ENCODE measurements at places on chromosomes 11 and 22.

- H3K36me3 ChIP-seq = peaks cover 14% of the 10 kb centered on the region
- peaks cover 6% of the 10 kb centered on the region for H3K4me1 ChIP-seq
- no peak overlapping the region for H3K4me3 ChIP-seq
- no peak for ATAC-seq
- no peaks in the 10 kb centered on the region for H3K27me3 ChIP-seq
- H3K27ac ChIP-seq = no peak overlapping the region
Measured at GRCh38 chr11:95853138-95853537, 62.8 kb downstream of the CEP57 start.

DNA sequence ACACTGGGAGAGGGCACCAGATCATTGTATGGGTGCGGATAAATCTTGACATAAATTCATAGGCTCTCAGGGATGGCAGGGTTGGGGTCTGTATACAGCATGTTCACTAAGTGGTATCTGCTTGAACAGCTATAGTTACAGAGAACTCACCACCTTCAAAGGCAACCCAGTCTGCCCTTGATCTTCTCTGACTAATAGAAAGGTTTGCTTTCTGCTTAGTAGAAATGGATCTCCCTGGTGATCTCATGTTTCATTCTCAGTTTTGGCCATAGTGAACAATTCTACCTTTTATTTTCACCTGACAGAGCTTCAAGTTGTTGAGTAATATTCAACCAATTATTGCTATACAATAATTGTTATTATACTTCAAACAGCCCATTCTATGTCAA, 32.4 kb downstream of the CNTF start:
- H3K36me3 ChIP-seq = no peaks in the 10 kb centered on the region
- ATAC-seq = no peak
- H3K4me3 ChIP-seq = no peak overlapping the region
- H3K27ac ChIP-seq = no peak overlapping the region
- H3K4me1 ChIP-seq = peaks cover 11% of the 10 kb centered on the region

DNA sequence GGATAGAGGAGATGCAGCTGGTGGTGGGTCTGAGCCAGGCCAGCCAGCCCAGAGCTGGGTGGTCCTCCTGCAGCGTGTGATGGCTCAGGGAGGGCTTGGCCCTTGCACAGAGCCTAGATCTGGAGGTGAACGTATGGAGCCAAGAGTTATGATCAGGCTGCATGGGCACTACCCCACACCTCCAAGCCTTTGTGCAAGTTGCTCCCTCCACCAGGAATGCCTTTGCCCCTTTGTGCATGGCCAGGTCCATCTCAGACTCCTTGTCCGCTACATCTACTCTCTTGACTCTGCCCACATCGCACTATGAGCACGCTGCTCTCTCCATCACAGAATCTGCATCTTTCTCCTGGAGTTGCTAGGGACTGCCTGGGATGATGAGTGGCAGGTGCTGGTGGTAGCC, 895.7 kb downstream of the TBC1D22A start:
- H3K4me1 ChIP-seq = no peaks in the 10 kb centered on the region
- no peaks in the 10 kb centered on the region for H3K27me3 ChIP-seq
- no peak for ATAC-seq
- no peaks in the 10 kb centered on the region for H3K36me3 ChIP-seq
- no peak overlapping the region for H3K4me3 ChIP-seq

DNA sequence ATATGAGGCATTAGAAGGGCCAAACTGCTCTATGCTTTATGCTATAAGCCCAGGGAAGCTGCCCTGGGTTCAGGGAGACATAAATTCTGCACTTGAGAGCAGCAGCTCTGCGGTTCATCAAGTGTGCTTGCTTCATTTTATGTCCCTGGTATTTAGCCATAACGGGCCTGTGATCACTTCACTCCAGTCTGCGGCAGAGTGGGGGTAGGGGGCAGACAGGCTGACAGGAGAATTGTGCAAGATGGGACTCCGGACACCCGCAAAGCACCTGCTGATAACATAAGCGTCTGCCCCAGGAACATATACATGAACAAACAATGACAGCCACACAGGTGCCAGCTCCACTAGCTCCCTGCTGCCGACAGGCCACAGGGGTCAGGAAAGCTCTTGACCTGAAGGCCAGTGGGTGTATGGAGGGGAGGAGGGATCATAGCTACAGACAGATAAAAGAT, 56.1 kb downstream of the SMCO4 start:
- no peak overlapping the region for H3K27ac ChIP-seq
- no peaks in the 10 kb centered on the region for H3K4me1 ChIP-seq
- H3K27me3 ChIP-seq = no peaks in the 10 kb centered on the region
- no peaks in the 10 kb centered on the region for H3K36me3 ChIP-seq

DNA sequence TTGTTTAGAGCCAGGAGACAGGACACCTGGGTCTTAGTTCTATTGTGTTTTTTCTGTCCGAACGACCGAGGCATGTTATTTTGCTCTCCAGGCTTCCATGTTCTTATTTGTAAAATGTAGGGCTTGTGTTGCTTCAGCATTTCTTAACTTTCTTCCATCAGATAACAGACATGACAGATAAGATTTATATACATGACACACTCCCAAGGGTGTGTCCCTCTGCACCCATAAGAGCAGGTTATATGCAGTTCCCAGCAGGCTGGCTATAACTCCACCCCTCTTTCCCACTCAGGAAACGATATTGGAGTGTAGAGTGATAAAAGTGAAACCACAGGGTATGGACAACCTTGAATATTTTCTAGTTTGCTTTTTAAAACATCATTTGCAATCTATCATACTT, 65.8 kb downstream of the APIP start:
- no peaks in the 10 kb centered on the region for H3K4me1 ChIP-seq
- no peak for ATAC-seq
- H3K27ac ChIP-seq = no peak overlapping the region
- H3K36me3 ChIP-seq = no peaks in the 10 kb centered on the region
- H3K27me3 ChIP-seq = peaks cover 18% of the 10 kb centered on the region

DNA sequence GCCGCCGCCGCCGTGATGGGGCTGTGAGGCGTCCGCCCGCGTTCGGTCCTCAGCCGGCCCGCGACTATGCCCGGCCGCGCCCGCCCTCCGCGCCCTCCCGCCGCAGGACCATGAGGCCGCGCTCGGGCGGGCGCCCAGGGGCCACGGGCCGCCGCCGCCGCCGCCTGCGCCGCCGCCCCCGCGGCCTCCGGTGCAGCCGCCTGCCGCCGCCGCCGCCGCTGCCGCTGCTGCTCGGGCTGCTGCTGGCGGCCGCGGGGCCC, 215 bp downstream of the ZNRF3 start:
- no peak for ATAC-seq
- H3K27ac ChIP-seq = peak overlapping the region; percentile 64
- H3K36me3 ChIP-seq = no peaks in the 10 kb centered on the region
- peaks cover 26% of the 10 kb centered on the region for H3K27me3 ChIP-seq

- no peak overlapping the region for H3K4me3 ChIP-seq
- H3K27me3 ChIP-seq = no peaks in the 10 kb centered on the region
- H3K4me1 ChIP-seq = peaks cover 7% of the 10 kb centered on the region
- H3K36me3 ChIP-seq = peaks cover 89% of the 10 kb centered on the region
Measured at GRCh38 chr22:30023099-30023660, 57.1 kb upstream of the HORMAD2 start.

- H3K36me3 ChIP-seq = no peaks in the 10 kb centered on the region
- no peak overlapping the region for H3K27ac ChIP-seq
- peaks cover 7% of the 10 kb centered on the region for H3K4me1 ChIP-seq
- no peaks in the 10 kb centered on the region for H3K27me3 ChIP-seq
Measured at GRCh38 chr22:43038325-43038724, 23.4 kb upstream of the PACSIN2 start.

DNA sequence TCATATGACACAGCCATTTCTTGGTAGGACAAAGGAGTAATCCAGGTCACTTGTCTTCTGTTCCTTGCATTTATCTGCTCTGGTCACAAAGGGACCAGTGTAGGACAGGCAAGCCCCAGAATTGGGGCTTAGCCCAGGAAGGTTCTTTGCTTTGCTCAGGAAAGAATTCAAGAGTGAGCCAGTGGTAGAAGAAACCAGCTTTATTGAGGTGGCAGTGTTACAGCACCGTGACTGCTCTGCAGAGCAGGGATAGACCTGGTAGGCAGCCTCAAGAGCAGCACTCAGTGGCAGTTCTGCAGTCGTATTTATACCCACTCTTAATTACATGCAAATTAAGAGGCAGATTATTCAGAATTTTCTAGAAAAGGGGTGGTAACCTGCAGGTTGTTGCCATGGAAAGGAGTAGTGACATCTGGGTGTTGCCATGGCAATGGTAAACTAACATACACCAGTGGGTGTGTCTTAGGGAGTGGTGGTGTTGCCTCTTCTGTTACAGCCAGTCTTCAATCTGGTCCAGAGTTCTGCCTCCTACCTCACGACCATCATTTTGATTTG, 84.9 kb upstream of the RAB1B start:
- peaks cover 30% of the 10 kb centered on the region for H3K4me1 ChIP-seq
- H3K4me3 ChIP-seq = no peak overlapping the region
- H3K27me3 ChIP-seq = no peaks in the 10 kb centered on the region
- no peak overlapping the region for H3K27ac ChIP-seq

DNA sequence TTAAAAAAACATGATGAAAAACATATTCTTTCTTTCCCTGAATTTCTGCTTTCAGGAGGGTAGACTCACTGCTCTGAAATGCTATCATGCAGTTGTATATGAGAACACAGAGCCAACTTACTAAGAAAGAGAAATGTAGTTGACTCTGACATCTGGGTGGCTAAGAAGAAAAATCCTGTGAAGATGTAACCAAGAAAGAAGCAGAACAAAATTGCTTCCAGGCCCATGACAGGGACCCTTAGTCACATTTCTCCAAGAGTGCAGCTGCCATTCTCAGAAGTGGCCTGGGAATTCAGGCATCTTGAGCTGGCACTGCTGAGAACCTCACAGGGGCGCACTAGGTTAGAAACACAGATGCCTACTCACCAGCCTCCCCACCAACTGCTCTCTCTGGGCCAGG, 73.6 kb downstream of the RPL27A start:
- no peak overlapping the region for H3K27ac ChIP-seq
- no peaks in the 10 kb centered on the region for H3K36me3 ChIP-seq
- peaks cover 9% of the 10 kb centered on the region for H3K27me3 ChIP-seq
- H3K4me3 ChIP-seq = no peak overlapping the region
- no peaks in the 10 kb centered on the region for H3K4me1 ChIP-seq
- ATAC-seq = no peak

DNA sequence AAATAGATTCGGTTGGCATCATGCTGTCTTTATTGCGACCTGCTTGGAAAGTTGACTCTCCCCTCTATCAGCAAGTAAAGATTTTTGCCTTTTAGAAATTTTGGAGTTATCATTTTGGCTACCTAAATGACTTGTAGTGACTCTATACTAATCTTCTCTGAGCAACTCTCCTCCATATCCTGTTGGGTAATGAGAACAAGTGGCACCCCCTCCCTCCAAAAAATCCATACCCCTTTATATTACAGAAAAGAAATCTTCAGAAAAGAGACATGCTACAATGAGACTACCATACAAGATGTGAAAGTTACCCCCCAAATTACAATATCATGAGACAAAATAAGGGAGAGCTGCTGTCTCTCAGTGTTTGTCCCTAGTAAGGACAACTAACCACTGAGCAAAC, 1.2 kb downstream of the JAML start:
- ATAC-seq = no peak
- peak overlapping the region; percentile 66 for H3K27ac ChIP-seq
- H3K27me3 ChIP-seq = peaks cover 31% of the 10 kb centered on the region
- peaks cover 12% of the 10 kb centered on the region for H3K36me3 ChIP-seq
